ENCODE measurements at places on chromosomes 2 and 18.

GRCh38 chr18:11688972-11689668 lies at the start of gene GNAL:
Gene GNAL (plus strand): TSS chr18:11689264. CDS start chr18:11689564, 300 bp downstream.
- peak; percentile 63 for DNase-seq

DNA sequence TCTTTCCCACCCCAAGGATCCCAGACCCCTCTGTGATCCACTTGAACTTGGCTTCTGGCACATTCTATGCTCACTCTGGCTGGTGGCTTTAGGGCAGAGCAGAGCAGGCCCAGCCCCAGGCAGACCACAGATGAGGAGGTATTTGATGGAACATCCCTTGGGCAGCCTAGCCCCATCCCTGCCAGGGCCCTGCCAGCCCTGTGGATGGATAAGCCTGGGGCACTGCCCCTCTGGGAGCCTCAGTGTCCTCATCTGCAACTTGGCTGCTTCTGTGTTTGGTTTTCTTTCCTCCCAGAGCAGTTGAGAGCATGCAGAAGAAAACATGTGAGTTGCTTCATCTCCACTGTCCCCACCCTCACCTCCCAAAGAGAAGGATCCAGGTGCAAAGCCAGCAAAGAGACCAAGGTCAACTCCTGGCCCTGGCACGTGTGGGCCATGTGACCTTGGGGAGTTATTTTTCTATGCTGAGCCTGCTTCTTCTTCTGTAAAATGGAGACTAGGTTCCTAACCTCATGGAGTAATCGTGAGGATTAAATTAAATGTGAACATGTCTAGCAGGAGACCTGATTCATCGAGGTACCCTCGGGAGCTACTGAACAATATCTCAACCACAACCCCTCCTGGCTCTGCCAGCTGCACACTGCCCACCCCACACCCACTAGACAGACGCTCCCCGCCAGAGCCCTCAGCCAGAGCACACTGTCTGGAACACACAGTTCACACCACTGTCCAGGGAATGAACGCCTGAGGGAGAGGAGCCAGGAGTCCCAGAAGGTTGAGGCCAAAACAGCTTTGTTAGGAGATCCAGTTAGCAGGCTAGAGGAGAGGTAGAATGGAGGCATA lies 14.6 kb upstream of the TNS1 start:
- DNase-seq, result no peak

DNA sequence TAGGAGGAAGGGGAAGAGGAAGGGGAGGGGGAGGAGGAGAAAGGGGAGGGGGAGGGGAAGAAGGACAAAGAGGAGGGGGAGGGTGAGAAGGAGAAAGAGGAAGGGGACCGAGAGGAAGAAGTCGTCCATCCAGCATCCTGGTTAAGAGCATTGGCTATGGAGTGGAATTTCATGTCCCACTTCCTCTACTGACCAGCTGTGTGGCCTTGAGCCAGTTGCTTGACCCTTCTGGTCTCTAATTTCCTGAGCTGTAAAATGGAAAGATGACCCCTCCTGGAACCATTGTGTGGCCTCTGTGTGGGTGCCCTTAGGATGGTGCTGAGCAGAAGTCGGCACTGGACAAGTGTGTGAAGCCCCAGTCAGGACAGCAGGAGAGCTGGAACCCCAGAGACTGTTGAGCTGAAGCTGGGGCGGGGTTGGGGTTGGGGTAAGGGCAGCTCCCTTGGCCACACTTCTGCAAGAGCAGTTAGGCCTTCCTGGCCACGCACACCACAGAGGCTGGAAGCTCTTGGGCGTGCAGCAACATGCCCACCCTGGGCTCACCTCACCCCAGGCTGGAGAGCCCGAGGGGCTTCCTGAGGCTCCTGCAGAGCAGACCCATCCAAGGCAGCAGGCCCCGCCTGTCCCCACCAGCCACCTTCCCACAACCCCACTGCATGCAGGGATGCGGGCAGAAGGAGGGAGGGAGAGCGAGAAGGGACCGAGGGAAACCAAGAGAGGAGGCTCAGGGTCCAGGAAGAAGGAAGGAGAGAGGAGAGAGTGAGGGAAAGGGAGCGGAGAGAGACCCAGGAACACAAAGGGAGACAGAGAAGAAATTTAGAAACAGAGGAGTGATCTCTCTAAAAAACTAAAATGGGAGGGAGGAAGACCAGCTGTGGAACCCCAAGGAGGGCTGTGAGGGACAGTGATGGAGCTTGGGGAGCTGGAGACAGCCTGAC lies 16.2 kb downstream of the ADRA2B start:
- no peak for DNase-seq

DNA sequence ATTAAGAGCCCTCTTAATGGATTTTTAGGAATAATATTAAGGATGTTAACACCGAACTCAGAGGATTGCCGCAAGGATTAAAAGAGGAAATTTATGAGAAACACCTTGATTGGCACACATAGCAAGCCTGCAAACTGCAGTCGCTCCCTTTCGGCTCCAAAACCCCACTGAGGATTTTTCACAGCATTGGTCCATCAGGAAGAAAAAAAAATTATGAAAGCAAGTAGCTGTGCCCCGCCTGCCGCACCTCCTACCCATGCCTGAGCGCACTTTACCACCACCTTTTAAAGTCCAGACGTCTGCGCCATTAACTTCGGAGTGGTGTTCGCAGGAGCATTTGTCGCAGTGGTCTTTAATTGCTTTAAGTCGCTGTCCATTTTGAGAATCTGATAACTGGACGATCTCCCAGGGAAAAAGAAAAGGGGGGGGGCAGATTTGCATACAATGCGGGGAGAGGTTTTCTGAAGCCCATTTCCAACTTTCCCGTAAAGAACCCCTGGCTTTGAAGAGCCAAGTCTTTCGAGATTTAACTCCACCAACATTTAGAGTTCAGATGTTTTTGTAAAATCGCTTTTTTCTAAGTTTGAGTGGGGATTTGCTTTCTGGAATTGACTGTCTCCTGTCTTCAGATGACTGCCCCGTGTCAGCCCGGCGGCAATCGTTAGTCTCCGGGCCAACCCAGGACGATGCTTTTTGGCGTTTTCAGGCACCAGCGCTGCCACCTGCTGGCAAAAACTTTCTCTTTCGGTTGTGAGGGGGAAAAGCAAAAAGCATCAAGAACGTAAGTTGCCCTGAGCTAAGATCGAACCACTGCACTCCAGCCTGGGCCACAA lies 913 bp upstream of the TRABD2A start:
- peak; percentile 83 for DNase-seq

- peak; percentile 51 for DNase-seq
Observed at GRCh38 chr2:64488050-64488974, 34.4 kb downstream of the LGALSL start.

DNA sequence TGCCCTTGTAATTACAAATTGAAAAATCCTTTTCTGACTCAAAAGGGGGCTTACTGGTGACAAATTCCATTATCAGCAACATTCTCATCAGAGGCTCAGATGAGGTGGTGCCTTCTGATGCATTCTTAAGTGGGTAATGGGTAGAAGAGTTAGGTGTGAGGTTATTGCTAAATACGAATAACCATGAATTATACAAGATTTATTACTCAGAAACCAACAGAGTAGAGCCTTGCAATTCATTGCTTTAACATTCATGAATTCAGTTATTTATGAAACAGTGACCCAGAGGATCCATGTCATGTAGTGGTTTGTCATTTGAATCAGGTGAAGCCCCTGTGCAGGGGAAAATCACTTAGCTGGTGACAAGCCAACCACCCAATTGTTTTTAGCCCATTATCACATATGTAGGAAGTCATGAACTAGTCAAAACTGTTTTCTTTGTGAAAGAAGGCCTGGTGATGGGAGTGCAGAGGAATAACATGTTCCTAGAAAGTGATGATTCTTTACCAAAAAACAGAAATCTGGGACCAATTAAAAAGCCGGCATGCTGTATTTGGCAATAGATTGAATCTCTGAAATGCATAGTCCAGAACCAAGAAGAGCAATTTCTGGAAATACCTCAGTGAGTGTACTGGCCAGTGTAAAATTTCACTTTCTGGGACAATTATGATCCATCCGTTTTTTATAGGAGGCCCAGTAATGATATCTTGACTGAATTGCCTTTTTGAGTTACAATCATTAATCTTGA lies 70.2 kb downstream of the CRIM1 start:
- DNase-seq, result peak; percentile 75

DNA sequence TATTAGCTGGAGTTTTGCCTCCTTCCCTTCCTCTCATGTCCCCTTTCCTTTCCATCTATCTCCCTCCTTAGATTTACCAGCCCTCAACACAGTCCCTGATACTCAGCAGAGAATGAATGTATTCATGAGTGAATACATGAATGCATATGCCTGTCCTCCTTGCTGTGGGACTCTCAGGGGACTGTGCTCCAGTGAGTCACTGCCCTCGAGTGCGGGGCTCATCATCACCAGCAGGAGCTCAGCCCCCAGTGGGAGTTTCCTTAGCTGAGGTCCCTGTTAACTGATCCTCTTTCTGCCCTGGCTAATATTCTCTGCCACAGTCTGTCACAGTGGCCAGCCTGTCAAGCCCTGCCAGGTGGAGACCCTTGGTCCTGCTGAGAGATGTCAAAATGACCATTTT lies 104.9 kb upstream of the LHCGR start:
- DNase-seq, result no peak

GRCh38 chr2:57888463-57888862 lies 158.1 kb upstream of the VRK2 start:
- no peak for DNase-seq

DNA sequence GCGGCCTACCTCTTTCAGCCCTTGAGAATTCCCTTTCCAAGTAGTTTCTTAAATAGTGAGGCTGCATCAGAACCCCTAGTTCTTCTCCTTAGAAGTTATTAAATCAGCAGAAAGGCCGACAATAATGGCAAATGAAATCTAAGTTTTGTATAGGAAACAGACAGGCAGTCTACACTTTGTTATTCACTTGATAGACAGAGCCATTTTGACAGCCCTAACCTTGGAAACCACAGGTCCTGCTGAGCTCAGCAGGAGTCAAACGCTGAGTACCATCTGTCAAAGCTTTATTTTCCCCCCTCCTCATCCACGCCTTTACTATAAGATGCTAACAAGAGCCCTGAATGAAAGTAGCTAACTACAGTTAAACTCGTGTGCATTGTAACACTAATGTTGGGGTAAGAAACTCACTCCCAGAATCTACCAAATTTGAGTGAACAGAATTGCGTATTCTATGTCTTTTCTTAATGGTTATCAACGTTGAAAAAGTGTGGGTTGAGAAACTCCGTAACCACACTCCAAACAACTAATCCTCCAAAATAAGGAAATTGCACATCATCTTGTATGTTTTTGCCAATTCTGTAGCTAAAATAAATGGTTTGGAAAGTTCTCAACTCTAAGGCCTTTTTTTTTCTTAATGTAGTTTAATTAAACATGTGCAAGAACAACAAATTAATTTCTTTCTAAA lies 90.6 kb upstream of the EFEMP1 start:
- DNase-seq, result no peak

DNA sequence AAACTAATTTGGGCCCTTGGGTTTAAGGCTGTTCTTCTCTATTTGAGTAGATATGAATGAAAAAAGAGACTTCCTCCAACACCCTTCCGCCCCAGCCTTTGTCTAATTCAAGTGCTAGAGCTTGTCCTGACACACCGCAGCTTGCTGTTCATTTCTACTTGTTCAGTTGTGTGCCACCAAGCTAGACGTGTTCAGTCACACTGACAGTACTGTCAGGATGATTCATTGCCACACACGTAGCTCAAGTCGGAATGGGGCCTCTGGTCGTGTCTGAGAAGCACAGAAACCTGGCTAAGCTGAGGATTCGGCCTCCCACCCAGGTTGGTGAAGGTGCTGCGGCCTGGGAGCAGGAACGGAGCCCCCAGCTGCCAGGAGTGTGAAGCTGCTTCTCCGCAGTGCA lies 45.6 kb upstream of the INHBB start:
- DNase-seq, result no peak

DNA sequence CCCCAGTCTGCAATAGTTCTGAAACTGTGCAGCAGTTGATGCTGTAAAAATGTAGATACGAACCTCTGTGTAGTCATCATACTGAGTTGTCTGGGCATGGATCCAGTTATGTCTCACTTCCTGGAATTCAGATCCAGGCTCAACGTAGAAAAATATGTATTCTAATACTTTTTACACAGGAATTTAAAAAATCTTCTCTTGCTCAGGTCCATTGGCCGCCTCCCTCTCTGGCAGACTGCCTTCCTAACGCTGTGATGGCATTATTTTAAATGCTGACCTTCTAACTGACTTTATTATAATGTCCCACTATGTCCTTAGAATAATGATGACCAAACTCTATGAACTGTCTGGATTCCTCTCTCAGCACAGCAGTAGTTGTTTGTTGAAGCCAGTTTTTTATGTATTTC lies 119.6 kb downstream of the FEZ2 start:
- peak; percentile 96 for DNase-seq

GRCh38 chr2:169729274-169729605 lies 4.4 kb upstream of the KLHL23 start:
- no peak for DNase-seq

DNA sequence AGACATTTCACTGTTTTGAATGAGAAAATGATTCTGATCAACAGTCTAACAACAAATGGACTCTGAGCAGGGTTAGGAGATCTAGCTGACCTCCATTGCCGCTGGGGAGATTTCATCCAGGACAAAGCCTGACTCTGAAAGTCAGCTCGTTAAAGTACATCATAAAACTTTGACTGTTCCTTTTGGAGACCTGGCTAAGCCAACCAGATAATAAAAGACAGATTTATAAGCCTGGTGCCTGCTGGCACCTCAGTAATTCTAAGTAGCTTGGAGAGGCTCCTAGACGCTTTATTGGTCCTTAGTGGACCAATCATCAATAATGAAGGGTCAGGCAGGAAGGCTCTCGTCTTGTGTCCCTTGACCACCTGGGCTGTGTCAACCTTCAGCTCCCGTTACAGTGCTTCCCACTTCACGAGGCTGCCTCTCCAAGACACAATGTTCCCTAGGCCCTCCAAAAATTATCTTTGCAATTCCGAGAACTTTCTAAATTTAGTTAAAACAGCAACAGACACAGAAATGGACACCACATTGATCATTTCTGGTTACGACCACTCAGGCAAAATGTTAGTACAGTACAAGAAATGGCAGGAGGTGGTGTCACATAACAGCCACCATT lies 47.9 kb upstream of the PMAIP1 start:
- no peak for DNase-seq

GRCh38 chr2:8447610-8448221 lies 234.1 kb upstream of the ID2 start:
- DNase-seq, result peak; percentile 81

DNA sequence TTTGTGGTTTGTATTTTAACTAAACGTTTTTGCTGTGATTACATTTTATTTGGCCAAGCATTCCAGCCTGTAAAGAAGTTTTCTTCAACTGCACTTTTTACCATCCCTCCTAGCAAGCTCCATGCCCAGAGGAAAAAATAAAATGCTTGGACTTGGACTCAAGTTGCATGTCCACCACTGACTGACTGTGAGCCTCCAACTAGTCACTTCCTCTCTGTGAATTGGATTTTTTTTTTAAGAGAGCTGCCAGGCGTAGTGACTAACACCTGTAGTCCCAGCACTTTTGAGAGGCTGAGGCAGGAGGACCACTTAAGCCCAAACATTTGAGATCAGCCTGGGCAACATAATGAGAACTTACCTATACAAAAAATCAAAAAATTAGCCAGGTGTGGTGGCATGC lies 1185.2 kb upstream of the PIK3C3 start:
- no peak for DNase-seq

- no peak for DNase-seq
Observed at GRCh38 chr2:241088376-241088775, 13.7 kb downstream of the MTERF4 start.
